ENCODE measurements at places on chromosomes 11 and 22.

DNA sequence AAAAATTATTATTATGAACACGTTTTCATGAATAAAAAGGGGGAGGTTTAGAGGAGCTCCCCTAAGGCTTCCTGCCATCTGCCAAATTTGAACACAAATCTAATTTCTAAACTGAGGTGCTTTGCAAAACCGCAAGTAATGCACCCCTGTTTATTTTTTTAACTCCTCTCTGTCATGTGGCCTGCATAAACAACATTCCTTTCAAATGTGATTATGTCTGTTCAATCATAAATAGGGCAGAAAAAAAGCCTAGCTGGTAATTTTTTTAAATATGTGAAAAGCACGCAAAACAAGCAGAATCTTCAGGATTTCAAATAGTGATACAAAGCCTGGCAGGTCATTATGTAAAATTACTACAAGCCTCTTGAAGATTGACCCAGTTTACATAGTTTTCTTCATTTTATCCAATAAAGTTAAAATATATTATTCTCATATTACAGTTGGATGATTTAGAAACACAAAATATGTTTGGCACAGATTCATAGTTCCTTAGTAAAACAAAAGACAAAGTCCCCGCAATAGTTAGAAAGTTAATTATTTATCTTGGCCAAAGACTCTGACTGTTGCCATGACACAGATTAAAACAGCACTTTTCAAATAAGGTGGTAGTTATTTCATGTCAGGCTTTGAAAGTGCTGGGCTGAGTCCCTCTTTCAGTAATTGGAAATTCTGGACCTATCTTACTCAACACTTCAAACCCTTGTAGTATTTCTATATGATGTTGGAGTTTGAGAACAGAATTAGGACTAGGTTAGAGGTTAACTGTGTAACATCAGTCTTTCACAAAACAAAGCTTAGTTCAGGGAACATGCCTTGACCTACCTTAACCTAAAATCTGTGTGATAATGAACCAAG, 200.3 kb upstream of the MPPED2 start:
- no peak for DNase-seq

DNA sequence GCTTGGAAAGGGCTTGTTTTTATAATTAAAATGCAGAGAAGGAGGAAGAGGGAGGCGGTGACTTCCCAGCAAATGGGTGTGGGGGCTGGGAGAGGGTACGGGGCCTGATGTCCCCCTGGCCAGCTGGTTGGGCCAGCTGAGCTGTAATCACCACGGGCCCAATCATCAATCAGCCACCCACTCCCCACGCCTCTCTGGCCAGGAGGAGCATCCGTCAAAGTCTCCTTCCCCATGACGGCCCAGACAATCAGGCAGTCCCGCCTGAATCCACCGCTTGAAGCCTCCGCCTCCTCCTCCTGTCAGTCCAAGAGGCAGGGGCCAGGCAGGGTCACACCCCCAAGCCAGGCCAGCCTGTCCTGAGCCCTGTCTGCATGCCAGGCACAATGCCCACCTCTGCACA, 13.3 kb upstream of the CABP7 start:
- DNase-seq, result no peak

DNA sequence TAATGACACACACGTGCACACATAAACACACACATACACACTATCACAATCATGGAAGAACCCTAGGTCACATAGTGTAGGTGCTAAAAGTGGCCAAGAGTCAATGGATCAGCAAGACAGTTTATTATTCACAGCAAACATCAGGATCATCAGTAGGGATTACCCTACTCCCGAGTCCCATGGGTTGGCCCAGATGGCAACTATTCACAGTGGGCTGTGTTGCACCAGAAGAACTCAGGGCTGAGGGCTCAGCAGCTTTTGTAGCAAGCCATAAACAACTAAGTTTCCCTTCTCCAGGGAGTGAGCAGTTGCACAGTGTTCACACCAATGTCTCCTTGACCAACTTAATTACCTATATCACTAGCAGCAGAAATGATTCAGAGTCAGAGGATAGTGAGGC, 20.8 kb downstream of the PRDM11 start:
- no peak for DNase-seq

- DNase-seq, result no peak
Observed at GRCh38 chr11:104394508-104394907, 230.6 kb upstream of the PDGFD start.

DNA sequence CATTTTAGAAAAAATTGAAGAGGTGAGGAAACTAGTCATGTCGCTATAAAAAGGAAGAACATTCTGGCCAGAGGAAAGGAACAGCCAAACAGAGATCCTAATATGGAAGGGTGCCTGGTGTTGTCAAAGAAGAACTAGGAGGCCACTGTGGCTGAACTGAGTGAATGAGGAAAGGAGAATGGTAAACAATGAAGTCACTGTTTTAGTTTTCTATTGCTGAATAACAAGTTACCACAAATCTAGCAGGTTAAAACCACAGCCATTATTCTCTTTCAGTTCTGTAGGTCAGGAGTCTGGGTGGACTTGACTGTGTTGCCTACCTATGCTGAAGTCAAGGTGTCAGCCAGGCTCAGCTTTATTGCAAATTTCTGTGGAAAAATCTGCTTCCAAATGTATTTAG, 549.3 kb upstream of the CCDC90B start:
- no peak for DNase-seq

DNA sequence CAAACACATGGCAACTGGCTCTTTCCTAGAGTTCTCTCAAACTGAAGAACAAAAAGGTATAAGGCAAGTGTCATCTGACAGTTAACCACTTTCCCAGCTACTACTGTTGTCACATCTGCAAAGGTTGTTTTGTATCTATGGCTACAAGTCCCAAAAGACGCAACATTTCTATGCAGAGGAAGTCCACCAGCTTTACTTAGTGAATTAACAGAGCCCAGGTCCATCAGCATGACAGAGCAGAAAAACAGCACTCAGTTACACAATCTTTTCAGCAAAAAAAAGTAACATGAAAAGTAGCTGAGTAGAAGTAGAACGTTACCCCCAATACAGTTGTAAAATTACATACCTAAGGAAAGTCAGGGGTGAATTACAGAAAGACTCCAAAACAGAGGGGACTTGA, 12.1 kb downstream of the CPSF7 start:
- no peak for DNase-seq

- no peak for DNase-seq
Observed at GRCh38 chr11:31873124-31873523, 62.0 kb upstream of the PAX6 start.

GRCh38 chr11:10322401-10322800, 17.5 kb downstream of the ADM start:
- no peak for DNase-seq

DNA sequence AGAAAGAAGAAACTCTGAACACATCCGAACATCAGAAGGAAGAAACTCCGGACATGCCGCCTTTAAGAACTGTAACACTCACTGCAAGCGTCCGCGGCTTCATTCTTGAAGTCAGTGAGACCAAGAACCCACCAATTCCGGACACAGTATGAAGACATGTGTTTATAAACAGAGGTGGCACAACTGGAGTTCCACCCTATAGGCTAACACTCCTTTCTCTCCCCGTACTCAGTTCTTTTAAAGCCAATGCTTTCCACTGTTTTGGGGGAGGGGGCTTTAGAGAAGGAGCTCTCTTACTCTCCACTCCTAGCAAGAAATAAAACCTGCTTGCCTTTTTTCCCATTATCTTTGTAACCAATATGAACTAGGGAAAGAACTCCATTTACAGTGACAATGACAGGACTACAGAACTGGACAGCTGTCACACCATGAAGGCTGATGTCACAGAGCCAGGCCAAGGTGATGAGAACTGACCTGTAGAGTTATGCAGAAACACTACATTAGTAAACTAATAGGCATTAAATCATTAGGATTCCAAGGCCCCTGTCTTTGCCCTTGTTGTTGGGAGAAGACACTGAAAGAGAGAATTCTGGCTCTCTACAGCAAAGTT, 733 bp downstream of the TRIM5 start:
- DNase-seq, result no peak

GRCh38 chr22:26394777-26395176, 34.3 kb upstream of the ASPHD2 start:
- DNase-seq, result no peak

DNA sequence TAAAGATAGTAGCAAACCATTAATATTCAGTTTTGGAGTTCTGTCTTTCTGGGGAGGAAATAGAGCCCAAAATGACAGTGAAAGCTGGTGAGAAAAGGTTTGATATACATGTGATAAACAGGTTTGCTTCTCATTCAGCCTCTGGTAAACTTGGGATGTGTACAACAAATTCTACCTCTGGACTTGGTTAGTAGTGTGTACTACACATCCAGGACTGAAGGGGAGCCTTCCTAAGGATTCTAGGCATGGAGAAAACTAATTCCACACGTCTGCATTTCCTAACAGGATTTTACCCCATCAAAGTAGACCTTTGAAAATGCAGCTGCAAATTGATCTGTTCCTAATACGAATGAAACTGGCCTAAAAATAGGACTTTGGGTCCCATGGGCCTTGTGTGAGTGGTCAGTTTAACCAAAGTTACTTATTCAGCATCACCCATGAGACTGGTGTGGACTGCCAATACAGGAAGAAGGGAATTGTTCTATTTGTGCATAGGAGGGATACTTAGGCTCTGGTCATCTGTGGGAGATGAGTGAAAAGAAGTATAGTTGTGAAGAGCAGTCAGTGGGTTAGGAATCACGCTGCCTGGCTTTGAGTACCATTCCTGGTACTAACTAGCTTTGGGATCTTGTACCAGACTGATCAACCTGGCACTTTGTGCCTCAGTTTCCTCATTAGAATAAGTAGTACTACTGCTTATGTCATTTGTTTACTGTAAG, 74.2 kb downstream of the YAP1 start:
- DNase-seq, result no peak

- no peak for DNase-seq
Observed at GRCh38 chr11:111676878-111677585, 74.8 kb downstream of the SIK2 start.

GRCh38 chr11:102633385-102634026, 8.4 kb upstream of the MMP20 start:
- DNase-seq, result no peak

DNA sequence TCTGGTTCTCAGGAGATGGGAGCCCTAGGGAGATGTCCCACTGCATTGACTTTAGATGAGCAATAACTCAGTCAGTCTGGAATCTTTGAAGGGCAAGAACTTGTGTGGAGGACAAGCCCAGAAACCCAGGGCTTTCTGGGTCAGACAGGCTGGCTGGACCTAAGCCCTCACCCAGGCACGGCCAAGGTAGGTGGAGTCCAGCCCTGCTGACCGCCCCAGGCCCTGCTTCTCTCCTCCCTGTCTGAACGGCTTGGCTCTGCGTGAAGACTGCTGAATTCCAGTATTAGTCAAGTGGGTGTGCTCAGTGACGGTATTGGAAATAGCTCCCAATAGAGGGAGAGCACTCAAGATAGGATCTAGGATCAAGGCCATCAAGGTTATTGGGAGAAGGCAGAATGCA, 6.1 kb downstream of the CXCR5 start:
- DNase-seq, result no peak

GRCh38 chr11:44300844-44301563, 8.9 kb downstream of the ALX4 start:
- no peak for DNase-seq

- no peak for DNase-seq
Observed at GRCh38 chr11:2582351-2582945, 117.3 kb downstream of the KCNQ1OT1 start.

DNA sequence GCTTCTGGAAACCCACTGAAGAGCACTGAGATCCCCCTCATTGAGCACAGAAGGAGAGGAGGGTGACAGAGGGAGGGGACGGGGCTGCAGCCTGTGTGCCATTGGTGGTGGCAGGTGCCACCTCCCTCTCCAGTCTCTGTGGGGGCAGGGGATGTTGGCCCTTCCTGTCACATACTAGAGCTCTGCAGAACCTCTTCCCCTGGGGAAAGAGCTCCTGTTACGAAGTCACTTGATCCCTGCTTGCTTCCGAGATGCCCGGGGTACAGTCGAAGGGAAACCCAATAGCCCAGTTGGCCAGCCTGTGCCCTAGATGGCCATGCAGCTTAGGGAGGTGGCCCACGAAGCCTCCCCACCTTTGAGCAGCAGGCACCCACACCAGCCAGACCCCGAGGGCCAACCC, 29.4 kb downstream of the DAGLA start:
- no peak for DNase-seq

DNA sequence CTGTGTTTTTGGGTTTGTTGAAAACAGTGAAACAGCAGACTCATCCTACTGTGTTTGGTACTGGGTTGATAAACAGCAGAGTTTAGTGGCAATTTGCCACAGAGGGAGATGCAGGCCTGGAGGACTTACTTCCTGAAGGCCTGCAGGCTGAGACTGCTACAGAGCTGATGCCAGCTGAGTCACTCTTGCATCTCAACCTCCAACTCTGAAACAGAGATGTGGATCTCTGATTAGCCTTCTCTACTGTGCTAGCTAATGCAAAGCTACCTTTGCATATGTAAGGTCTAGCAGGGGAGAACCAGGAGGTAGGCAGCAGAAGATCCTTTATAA, 14.3 kb downstream of the ATP5MG start:
- DNase-seq, result peak; percentile 13

DNA sequence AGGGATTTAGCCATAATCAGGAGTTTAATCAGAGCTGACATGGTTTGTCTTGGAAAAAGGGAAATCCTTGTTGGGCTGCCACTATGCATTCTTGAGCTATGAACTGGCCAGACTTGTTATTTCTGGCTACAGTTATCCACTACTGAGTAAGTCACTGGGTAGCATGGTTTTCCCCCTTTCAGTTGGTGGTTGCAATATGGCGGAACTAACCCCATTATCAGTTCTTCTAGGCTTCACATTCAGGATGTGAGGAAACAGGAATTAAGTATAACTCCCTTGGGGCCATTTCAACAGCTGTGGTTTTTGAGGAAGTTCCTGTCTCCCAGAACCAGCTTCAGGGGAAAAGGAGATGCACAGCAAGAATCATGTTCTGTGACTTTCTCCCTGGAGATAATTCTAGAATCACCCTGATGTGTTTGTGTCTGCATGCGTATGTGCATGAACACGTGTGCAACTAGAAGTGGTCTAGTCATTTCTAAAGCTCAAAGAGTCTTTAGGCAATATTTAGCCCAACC, 103.0 kb upstream of the CD44 start:
- no peak for DNase-seq

DNA sequence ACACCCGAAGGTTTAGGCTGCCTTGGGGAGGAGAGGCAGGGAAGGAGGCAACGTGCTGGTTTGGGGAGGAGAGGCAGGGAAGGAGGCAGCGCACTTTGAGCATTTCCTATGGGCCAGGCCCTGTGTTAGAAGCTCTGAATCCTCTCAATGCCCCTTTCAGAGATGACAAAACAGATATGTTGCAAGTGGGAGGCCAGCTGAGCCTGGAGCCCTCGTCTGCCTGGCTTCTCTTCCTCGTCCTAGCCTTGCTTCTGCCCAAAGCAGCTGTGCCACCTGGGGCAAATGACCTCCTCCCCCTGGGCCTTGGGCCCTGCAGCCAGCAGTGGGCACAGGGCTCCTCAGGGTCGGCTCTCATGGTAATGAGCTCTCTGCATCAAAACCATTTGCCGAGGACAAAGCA, 15.3 kb upstream of the LRRC32 start:
- no peak for DNase-seq

- DNase-seq, result no peak
Observed at GRCh38 chr11:44018127-44018521, 29.7 kb upstream of the ACCSL start.

GRCh38 chr11:3049430-3050243, 7.6 kb downstream of the CARS1 start:
- DNase-seq, result peak; percentile 60

- no peak for DNase-seq
Observed at GRCh38 chr11:45285250-45285828, 802 bp downstream of the SYT13 start.

- DNase-seq, result no peak
Observed at GRCh38 chr11:12125609-12126149, 15.3 kb downstream of the MICAL2 start.

GRCh38 chr11:132051704-132052103, 681.3 kb downstream of the NTM start:
- DNase-seq, result no peak

- DNase-seq, result peak; percentile 88
Observed at GRCh38 chr11:67438158-67438902, 848 bp upstream of the PTPRCAP start.
